ENCODE measurements at places on chromosomes 7 and 10.
A peak's percentile ranks its signal among the peaks of the same experiment; 100 is the strongest.

DNA sequence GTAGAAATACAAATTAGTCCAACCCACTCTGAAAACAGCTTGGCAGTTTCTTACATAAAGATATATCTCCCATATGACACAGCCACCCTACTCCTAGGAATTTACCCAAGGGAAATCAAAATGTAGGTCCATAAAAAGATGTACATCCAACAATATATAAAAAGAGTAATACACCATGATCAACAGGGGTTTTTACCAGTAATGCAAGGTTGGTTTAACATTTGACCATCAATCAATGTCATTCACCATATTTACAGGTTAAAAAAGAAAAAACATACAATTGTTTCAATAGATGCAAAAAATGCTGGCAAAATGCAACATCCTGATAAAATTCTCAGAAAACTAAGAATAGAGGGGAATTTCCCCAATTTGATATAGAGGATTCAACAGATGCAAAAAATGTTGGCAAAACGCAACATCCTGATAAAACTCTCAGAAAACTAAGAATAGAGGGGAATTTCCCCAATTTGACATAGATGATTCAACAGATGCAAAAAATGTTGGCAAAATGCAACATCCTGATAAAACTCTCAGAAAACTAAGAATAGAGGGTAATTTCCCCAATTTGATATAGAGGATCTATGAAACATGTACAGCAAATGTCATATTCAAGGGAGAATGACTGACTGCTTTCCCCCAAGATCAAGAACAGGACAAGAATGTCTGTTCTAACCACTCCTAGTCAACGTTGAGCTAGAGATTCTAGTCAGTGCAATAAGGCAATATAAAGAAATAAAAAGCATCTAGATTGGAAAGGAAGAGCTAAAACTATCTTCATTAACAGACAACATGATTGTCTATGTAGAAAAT, 13.7 kb downstream of the ADAP1 start:
- no peak for DNase-seq

DNA sequence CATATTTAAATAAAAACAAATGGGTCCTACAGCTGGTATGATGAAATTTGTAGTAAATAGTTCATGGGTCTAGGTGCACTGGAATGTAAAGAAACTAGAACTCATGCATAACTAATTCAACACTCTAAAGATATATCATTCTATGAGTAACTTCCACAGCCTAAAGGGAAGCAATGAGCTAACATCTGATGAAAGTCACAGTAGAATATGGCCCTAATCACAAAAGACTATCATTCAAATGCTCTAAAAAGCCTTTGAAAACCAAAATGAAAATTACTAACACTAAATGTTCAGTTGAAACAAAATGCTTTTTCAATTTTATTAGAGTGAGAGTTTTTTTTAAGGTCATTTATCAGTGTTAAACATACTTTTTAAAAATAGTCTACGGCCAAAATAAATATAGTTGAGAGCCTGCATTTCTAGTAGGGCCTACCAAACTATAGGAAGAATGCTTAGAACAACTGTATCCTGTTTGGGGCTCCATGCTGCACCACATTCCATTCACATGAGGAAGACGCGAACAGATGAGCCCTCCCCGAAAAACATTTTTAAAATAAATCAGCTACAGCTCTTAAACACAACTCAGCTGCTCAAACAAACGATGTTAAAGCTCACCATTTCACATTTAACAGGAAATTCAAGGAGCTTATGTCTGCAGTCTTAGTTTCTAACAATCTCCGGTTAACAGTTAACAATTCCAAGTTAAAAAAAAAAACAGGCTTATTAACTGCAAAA, 134.5 kb downstream of the NRBF2 start:
- no peak for DNase-seq

GRCh38 chr10:96584035-96584434, 2.8 kb downstream of the TM9SF3 start:
- DNase-seq: no peak

- DNase-seq: no peak
These were observed 1.8 kb downstream of the INPP5A start for GRCh38 chr10:132539431-132539839.

GRCh38 chr10:33927347-33927746, 592.9 kb upstream of the NRP1 start:
- DNase-seq: no peak

GRCh38 chr10:101094121-101094879, 32.5 kb downstream of the KAZALD1 start:
- no peak for DNase-seq

DNA sequence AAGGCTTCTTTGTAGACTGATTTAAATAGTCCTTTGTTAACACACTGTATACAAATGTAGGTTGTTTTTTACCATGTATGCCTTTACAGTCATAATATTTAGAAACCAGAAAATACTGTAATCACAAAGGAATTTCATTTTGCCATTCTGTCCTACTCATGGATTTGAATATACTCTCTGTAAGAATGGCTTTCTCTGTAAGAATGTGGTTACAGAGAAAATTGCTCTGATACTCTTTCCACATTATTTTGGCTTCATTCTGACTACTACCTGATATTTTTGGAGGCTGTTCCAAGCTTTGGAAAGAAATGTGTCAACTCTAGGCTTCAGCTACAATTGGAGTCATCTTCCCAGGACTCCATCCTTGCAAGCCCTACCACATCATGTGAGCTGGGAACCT, 23.5 kb downstream of the CH25H start:
- DNase-seq: no peak

GRCh38 chr7:30910411-30911073, 1.1 kb upstream of the AQP1 start:
- no peak for DNase-seq

DNA sequence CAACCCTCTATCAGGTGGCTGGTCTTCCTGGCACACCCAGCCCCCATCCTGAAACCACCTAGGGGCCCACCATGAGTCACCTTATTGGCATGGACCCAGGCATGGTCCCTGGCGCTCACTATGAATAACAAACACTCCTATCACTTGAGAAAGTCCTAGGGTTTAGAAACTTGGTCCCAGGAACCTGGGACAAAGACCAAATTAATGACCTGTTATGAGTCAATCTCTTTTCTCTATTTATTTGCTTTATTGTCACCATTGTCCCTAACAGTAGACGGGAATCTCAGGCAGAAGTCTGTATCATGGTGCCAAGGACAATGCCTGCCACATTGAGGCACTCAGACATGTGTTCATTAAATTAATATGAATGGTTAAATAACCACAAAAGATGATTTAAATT, 599.6 kb upstream of the C7orf33 start:
- no peak for DNase-seq

DNA sequence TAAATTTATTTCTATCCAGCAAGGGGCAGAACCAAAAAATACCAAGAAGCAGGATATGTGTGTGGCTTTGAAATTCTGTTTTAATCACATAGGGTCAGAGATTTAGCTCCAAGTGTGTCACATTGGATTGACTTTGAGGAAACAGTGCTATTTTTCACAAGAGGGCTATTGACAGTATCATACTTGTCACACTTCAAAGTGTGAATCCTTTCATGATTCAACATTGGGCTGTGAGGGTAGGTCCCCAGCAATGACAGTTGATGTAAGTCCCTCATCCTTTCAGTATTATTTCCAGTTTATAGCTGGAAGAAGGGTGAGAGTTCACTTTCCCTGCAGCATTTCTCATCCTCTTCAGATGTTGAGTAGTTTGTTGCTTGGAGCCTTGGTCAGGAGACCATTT, 7.4 kb downstream of the CCNY start:
- DNase-seq: no peak

DNA sequence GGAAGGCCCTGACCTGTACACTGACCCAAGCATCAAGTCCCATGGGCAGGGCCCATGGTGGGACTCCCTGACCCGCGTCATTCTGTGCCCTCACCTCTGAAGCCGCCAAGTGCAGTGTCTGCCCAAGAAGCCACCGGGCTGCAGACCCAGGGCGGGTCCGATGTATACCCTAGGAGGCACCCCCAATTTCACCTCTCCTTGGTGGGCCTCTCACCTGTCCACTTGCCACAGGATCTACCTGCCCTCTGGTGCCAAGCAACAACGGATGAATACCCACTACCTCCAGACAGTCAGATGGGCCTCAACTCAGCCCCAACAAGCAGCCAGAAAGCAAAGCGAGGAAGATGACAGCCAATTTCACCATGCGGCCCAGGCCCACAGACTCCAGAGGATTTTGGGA, 92.6 kb downstream of the CTBP2 start:
- no peak for DNase-seq

DNA sequence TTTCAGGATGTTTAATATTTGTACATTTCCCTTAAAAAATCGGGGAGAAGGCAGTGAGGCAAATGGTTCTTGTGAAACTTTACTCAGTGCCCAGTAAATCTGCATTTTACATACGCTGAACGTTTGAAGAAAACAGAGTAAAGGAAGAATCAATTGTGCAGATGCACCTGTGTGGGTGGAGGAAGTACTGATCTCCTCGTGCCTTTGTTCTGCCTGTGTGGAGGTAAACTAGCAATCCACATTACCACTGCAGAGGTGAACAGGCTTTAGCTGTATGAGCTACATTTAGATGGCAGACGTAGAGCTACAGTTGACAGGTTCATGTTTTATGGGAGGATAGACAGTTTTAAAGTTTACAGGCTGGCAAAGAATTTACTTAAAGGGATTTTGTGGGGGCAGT, 62.7 kb upstream of the VIPR2 start:
- no peak for DNase-seq

GRCh38 chr7:110938165-110938564, 152.8 kb upstream of the LRRN3 start:
- DNase-seq: no peak

DNA sequence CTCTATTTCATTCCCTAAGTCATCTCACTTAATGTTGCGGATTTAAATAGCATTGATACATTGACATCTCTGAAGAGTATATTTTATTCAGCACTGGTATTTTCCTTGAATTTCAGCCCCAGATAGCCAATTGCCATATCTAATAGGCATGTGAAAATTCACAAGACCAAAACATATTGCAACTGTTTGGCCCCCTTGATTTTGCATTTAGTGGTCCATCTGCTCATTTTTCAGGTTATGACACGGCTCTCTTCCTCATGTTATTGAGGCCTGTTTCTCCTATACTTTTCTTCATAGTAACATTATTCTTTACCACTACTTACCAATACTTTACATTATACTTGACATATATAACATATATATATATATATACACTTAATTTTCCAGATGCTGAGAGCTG, 43.7 kb downstream of the MKLN1 start:
- DNase-seq: no peak

GRCh38 chr10:126398924-126399323, 10.6 kb upstream of the ADAM12 start:
- DNase-seq: no peak

DNA sequence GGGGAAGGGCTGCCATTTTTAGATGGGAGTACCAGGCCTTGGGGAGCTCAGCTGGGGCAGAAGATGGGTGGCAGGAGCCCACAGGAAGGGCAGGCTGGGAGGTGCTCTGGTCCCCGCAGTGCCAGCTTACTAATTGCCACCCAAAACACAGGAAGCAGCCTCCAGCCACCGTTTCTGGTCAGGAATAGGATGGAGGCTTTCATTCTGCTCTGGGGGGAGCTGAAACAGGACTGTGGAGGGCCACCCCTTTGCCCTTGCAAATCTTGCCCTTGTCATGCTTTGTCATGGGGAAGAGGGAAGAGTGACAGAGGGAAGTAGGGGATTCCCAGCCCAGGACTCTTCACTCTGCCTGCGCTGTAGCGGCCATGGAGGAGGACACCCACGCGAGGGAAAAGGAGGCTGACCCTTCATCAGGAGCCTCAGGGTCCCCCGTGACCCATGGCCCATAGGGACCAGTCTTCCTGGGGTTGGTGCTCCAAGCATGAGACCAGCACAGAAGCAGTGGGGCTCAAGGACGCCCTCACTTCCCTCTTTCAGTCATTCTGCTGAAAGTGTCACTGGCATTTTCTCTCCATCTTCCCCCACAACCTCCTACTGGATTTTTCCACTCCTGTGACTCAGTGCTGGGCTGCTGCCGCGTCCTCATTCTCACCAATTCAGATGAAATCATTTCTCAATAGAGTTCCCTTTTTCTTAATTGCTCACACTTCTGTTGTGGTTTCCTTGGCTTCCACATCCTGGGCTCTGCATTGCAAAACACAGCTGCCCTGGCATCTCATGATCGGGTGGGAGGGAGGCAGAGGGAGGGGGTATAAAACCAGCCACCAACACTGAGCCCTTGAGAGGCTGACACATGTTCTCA, 61.9 kb downstream of the MKI67 start:
- DNase-seq: peak; percentile 72

DNA sequence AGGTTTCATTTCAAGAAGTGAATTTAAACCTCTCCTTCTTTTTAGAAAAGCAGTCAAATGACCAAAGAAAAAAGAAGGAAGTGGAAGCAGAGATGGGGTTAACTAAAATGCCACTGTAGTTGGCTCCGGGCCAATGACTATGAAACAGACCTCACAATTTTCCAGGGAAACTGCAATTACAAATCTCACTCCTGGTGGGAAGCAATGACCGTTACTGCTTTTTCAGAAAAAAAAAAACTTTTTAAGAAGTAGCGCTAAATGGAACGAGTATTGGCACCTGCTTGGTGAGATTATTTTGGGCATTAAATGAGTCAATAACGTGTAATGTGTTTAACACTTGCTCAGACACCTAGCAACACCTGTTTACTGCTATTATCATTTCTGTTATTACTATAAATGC, 1.2 kb downstream of the SFRP4 start:
- DNase-seq: no peak

DNA sequence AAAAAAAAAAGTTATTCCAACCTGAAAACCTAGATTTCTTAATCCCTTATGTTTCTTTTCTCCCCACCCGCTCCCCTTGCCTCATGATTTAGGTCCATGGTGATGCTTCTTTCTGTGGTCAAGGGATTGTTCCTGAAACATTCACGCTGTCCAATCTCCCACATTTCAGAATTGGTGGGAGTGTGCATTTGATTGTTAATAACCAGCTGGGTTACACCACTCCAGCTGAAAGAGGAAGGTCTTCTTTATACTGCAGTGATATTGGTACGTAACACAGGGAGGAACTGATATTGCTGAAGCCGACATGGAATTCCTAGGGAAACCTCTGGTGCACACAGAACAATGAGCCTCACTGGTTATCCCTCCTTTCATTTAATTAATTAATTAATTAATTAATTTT, 22.7 kb downstream of the DHTKD1 start:
- no peak for DNase-seq

GRCh38 chr7:81025360-81025759, 106.5 kb upstream of the SEMA3C start:
- DNase-seq: no peak

DNA sequence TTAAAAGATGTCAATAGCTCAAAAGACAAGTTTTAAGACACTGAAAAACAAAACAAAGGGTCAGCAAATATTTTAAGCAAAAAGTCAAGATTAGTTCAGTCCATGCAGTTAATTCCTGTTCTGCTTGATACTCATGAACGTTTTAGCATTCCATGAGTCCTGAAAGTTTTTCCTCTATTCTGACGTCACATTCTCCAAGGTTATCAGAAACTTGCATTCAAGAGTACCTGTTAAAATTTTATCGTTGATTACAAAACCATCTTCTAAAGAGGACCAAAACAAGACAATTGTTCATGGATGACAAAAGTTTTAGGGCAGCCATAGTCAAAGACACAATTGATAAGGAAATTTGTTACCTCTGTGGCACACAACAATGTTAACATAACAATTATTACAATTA, 52.5 kb upstream of the VOPP1 start:
- no peak for DNase-seq

Data from activated T-cell treated with anti-CD3 and anti-CD28 coated beads for 48 hours (primary cell).